ENCODE measurements at places on chromosomes 7 and 10. TPM values are rescaled to one million over a fixed set of nuclear protein-coding genes. Genes with fewer than 3 reads are reported as not detected.
A peak's percentile ranks its signal among the peaks of the same experiment; 100 is the strongest.

The MMD2 gene
- total RNA-seq, result not detected

- DNase-seq, result no peak
Observed at GRCh38 chr10:132981173-132981555, 38.8 kb upstream of the CFAP46 start.

GRCh38 chr7:3120513-3120912 is 76.8 kb upstream of the CARD11 start:
- peak; percentile 43 for DNase-seq

The HTRA1 gene
- not detected for total RNA-seq

The OPN1SW gene
- total RNA-seq, result not detected

The SDHAF3 gene
- 43.0 TPM for total RNA-seq

- no peak for DNase-seq
Observed at GRCh38 chr7:51222916-51223315, 93.7 kb downstream of the COBL start.

The PLAU gene
- 0.47 TPM for total RNA-seq

The GRID1 gene
- not detected for total RNA-seq

The AGK gene
- 70.1 TPM for total RNA-seq

GRCh38 chr7:18426564-18427226 is 68.9 kb upstream of the HDAC9 start:
- no peak for DNase-seq

DNA sequence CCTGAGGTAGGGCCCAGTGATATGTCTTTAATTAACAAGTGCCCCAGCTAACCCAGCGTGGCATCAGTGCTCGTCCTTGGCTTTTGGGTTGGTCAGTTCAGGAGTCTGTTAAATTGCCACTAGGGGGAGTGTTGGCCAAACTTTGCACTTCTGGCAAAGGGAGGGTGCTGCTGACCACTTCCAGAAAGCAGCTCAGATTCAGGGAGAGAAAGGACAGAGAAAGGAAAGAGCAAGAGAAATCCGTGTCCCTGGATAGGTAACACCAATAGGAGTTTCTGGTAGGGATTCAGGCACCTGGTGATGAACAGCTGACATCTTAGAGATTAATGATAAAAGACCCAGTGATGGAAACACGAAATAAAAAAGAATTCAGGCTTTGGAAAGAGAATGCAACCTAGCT is 243.1 kb upstream of the AOAH start:
- DNase-seq, result no peak

Data from activated CD8-positive, alpha-beta T cell treated with anti-CD3 and anti-CD28 coated beads for 36 hours (primary cell).